ENCODE measurements at places on chromosomes 5 and 9.

DNA sequence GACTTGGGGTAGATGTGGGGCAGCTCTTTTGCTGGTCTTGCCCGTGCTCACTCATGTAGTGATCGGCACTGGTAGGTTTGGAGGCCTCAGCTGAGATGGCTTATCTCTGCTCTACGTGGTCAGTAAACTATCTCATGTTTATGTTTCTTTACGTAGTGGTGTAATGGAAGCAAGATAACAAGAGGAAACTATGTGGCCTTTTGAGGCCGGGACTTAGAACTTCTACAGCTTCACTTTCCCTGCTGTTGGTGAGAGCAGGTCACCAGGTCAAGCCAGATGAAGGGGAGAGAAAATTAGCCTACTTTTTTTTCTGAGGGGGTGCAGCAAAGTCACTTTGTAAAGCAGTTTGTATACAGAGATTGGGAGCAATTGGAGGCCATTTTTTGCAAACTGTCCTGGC, 8.5 kb downstream of the FOCAD start:
- no peak for DNase-seq

DNA sequence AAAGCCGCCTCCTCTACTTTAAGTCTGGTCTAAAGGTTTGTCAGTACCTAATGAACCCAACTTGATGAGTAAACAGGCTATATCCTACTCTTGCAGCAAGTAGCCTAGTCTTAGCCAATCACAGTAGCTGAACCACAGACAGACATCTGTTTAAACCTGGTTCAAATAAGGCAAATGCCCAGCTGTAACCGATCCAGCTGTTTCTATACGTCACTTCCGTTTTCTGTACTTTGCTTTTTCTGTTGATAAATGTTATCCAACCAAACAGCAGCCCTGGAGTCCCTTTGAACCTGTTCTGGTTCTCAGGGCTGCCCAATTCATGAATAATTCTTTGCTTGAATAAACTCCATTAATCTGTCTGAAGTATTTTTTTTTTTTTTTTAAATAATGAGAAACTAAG, 76.9 kb upstream of the EQTN start:
- no peak for DNase-seq

DNA sequence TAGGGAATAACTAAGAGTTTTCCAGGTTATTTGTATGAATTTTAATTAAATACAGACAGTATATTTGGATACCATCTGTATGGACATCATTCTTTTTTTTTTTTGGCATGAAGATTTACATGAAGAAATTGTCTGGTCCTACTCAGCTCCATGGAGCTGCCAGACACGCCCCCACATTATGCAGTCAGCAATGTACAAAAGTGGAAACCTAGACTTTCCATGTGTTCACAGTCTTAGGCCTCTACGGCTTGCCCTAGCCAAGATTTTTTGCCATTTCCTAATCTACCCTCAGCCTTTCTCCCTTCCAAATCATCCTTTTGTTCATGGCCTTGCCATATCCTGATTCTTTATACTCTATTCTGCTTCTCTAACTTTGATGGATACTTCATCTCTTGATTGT, 207.1 kb downstream of the SGCD start:
- no peak for DNase-seq

DNA sequence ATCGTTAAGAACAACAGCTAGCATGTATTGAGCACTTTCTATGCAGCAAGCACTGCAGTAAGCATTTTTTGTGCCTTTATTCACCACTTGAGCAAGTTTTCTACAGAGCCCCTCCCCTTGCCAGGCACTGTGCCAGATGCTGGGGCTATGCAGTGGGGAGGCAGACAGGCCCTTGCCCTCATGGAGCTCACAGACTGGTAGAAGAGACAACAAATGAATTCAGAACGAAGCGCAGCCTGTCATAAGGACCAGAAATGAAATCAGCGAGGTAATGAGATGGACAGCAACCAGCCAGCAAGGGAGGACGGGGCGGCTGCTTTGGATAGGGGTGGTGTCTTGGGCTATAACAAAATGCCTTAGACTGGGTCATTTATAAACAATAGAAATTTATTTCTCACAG, 68.8 kb downstream of the C9orf50 start:
- peak; percentile 59 for DNase-seq

GRCh38 chr9:93667006-93667405, 90.6 kb downstream of the PHF2 start:
- peak; percentile 60 for DNase-seq

- DNase-seq: no peak
Observed at GRCh38 chr5:177435847-177436536, 9.5 kb downstream of the GRK6 start.

- DNase-seq: no peak
Observed at GRCh38 chr9:135093111-135093510, 5.6 kb downstream of the OLFM1 start.

- DNase-seq: no peak
Observed at GRCh38 chr5:169970911-169971765, 9.2 kb downstream of the INSYN2B start.

GRCh38 chr5:9160747-9161146, 385.1 kb downstream of the SEMA5A start:
- DNase-seq: no peak

DNA sequence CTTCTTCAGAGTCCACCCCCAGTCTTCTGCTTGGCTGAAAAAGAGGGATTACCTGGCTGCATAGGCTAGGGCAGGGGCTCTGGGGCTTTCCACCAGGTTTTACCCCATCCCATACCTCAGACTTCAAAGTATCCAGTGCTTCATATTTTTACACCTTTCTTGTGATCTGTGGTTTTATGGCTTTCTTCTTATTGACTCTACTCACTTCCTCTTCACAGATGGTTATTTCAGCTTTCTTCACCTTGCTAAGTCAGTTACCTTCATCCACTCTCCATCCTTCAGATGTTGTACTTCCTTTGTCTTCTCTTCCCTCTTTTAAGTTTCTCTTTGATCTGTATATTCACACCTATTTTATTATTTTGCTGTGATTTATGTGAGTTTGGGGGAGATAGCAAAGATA, 104.3 kb downstream of the GRIA1 start:
- DNase-seq: no peak

GRCh38 chr5:112165897-112166737, 253.0 kb downstream of the EPB41L4A start:
- no peak for DNase-seq

GRCh38 chr5:75677607-75678006, 39.6 kb downstream of the POC5 start:
- DNase-seq: no peak

- no peak for DNase-seq
Observed at GRCh38 chr5:77211691-77212047, 1.2 kb downstream of the PDE8B start.

GRCh38 chr9:95036676-95037075, 280.8 kb downstream of the FANCC start:
- DNase-seq: no peak

DNA sequence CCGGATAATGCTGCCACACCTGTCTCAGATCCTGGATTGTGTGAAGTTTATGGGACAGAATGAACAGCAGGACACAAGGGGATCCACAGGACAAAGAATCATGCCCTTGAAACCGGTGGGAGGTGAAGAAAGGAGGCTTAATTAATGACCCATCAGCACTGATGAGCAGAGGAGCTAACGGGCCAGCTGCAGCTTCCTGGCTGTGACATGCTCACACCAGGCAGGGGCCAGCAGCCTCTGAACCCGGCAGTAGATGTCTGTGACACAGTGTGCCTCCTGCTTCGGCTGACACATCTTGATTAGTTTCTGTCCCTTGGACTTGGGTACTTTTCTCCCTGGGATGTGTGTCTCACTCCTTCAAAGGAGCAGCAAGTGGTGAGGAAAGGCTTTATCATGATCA, 328.8 kb upstream of the BRINP1 start:
- DNase-seq: no peak

DNA sequence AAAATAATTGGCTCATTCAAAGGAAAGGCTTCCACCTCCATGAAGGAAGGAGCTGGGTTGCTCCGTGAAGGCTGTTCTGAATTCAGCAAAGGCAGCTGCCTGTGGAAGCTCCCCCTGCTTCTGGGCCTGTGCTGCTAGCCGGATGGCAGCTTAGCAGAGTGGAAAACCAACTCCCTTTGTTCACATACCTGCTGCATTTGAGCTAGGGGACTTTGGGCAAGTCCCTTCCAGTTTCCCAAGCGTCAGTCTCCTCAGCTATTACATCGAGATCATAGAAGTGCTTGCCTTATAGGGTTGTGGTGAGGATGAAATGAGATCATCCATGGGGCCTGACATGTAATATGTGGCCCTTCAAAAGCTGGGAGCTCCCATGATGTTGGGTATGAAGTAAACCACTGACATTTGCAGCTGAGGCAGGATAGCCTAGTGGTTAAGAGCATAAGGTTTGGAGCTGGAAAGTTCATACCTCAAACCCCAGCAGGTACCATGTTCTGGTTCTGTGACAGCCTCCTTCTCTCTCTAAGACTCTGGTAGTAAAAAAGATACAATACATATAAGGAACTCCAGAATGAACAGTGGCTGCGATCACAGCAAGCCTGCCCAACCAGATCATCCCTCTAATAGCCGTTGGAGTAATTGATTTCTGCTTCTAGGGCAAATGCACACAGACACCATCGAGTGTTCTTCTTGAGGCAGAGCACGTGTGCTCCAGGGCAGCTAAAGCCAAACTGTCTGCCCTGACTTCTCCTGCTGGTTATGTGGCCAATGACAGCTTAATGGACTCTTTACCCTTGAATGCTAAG, 11.0 kb upstream of the DENND1A start:
- no peak for DNase-seq

GRCh38 chr5:126300293-126300692, 122.9 kb upstream of the GRAMD2B start:
- DNase-seq: no peak

GRCh38 chr9:4298255-4299004, 1.4 kb downstream of the GLIS3 start:
- DNase-seq: peak; percentile 58

All from sciatic nerve (tissue), 2 donors.